ENCODE measurements at places on chromosomes 1 and 21. TPM values are rescaled to one million over a fixed set of nuclear protein-coding genes. Genes with fewer than 3 reads are reported as not detected.

- no peak for DNase-seq
Observed at GRCh38 chr1:41420860-41421259, 59.6 kb downstream of the FOXO6 start.

- no peak for DNase-seq
Observed at GRCh38 chr21:24628046-24628445, 979.2 kb downstream of the MRPL39 start.

DNA sequence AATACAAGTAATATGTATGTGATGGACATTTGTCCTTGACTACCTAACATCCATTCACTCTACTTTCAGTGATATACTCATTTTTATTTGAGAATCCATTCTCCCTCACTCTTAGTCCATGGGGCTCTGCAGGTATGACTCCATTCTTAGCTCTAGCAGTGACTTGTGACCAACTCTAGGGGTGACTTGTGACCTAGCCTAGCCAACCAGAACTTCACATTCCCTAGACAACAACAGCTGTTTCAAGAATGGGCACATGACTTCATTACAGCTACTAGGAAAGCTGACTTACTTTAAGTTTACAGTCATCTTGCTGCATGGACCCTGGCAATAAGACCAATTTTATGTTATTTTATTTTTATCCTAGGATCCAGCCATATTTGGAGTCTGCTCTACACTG, 23.6 kb upstream of the DDX59 start:
- DNase-seq: no peak

GRCh38 chr1:62263006-62263813, 56.0 kb downstream of the KANK4 start:
- peak; percentile 57 for DNase-seq

LCA5L gene
- polyA plus RNA-seq: 3.5 TPM

All from renal pelvis (tissue), 12 donors.